ENCODE measurements at places on chromosomes 5 and 9.

- no peak for DNase-seq
Observed at GRCh38 chr5:33828626-33829308, 63.0 kb downstream of the ADAMTS12 start.

DNA sequence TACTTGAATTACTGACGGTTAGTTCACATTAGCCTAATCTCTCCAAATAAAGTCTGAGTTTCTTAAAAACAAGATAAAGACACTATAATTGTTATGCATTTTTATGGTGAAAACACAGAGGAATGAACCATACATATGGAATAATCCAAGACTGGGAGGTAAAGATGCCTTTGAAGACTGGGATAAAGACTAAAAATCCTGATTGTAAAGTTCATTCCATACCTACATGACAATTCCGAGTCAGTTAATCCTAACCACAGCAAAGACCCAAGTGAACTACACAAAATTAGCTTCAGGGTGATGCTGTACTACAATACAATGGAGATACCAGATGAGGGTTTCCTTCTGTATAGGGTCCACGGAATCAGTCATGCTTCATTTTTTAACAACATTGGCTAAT, 6.3 kb downstream of the AP3B1 start:
- DNase-seq = no peak

DNA sequence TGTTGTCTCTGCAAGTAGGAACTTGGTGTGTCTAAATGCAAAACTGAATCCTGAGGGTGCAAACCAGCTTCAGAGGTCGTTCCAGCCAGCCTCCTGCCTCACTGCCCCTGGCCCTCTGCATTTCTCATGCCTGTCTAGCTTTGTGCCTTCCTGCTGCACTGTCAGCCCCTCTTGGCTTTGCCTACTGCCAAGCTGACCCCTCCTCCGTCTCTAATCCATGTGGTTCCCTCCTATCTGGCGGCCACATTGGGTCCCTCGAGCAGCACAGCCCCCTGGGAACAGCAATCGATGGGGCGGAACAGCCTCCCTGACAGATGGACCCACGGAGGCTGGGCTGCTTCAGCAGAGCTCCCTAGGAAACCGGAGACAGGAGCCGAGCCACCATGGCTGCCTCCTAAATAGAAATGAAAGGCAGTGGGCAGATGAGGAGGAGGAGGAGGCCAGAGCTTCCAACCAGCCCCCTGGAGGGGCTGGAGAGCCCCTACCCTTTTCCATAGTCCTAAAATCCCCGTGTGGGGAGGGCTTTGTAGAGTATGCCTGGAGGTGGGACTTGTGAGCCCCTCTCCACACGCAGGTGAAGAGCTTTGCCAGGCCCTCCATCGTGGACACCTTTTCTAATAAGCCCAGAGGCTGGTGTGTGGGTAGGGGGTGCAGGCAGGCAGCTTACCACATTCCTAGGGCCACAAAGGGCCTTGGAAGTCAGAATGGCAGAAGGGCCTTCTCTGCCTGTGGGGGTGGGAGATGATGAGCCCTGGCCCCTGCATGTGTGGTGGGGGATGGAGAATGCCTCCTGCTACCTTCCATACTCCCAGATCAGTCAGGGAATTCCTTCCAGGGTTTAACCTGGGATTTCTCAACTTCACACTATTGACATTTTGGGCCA, 9.2 kb upstream of the CXXC5 start:
- DNase-seq = no peak

GRCh38 chr9:70145981-70146380, 102.3 kb downstream of the MAMDC2 start:
- no peak for DNase-seq

- no peak for DNase-seq
Observed at GRCh38 chr5:125713109-125713805, 710.0 kb upstream of the GRAMD2B start.

DNA sequence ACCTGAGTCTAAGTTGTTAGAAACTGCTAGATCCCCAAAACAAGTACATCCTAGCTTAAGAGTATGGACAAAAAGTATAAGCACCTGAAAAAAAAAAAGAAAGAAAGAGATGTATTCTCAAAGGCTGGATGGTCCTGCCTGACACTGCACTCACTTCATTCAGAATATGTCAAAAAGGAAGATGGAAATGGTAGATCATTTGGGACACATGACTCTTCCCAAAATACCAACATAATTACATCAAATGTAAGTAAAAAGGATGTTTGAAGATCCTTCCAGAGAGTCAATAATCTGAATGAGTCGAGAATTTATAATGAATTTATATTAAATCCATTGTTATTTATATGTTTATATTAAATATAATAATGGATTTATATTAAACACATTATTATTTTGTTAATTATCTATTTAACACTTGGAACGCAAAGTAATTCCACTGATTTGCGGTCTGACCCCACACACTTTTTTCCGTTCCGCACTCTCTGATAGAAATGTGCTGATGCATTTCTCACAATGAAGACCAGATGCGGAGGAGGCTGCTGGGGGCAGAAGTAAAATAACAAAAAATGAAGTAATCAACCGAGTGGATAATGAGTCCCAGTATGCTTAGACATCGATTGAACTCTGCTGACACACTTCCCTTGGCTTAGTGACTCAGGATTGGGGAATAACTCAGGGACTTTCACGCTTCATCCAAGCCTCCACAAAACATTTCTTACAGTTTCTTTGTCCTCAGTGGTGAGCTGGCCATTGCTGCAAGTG, 201.2 kb downstream of the ADAMTS12 start:
- DNase-seq = no peak

DNA sequence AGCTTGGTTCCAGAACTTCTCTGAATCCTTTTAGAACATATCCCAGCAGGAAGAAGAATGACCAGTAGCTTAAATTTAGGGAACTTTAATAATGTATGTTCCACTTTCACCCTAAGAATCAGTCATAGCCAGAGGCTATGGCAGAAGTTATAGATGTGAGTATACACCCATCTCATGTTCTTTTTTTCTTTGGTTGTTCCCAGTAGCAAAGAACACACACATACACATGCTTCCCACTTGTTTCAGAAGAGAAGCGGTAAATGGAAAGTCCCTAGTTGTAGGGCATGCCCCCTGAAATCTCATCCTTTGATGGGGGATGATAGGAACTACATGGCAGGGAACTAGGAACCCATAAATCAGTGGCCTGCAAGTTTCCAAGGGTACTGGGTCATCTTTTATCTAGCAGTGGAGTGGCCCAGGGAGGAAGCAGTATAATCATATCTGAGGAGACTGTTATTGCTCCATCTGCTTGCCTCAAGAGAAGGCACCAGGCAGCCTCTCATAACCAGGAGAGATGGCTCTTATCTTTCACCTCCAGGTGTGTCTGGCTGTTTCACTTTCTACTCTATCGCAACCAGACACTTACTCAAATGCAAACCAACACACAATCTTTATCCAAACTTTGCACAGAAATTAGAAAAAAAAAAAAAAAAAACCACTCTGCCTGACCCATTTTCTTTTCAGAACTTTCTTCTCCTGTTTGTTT, 109.5 kb downstream of the SNCAIP start:
- DNase-seq = no peak

- no peak for DNase-seq
Observed at GRCh38 chr5:1441166-1441865, 3.9 kb downstream of the SLC6A3 start.

DNA sequence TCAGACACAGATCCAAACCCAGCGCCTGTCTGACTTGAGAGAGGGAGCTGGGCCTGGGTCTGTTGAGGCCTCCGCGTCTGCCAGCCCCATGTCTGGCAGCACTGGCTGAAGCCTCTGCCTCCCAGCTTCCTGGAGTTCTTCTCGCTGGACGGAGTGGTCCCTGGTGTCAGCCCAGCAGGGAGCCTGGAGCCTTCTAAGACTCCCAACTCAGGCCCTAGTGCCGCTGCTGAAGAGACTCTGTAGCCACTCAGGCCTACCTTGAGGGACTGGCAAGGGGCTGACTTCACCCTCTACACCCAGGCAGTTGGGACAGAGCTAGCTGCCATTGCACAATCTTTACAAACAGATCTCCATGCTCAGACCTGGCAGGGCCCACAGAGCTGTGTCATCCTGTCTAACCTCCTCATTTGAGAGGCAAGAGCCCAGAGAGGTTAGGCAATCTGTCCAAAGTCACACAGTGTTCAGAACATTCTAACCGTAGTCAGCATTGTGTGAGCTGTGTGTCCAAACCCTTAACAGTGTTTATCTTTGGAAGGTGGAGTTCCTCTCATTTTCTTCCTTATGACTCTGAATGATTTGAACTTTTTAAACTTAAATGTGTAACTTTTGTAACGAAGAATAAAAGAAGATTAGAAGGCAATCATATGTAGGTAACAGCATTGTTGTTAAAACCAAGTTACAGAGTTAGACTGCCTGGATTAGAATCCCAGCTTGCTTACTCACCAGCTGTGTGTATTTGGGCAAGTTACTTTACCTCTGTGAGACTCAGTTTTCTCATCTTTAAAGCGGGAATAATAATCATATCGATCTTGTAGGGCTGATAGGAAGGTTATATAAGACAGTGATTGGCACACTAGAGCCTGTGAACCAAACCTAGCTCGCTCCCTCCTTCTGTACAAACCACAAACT, 4.6 kb upstream of the DUSP1 start:
- no peak for DNase-seq

- no peak for DNase-seq
Observed at GRCh38 chr5:146883511-146883910, 5.0 kb upstream of the PPP2R2B start.

DNA sequence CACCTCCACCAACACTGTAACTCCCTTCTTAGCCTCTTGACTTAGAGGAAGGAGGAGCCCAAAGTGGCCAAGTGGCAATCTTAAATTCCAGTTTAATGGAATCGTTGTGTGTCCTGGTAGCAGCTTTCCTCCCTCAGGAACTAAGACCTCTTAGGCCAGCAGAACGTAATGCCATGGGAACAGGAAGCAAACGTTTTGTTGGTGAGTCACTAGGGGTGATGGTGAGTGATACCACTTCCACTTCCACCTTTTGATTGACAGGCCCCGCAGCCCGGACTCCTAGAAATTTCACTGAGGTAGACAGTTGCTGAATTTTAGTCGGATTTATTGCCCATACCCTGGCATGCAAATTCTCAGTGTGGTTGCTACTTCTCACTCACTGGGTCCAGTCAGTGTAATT, 94.2 kb upstream of the FBN2 start:
- DNase-seq = no peak

GRCh38 chr9:84339503-84339902, 1.1 kb downstream of the SLC28A3 start:
- no peak for DNase-seq

DNA sequence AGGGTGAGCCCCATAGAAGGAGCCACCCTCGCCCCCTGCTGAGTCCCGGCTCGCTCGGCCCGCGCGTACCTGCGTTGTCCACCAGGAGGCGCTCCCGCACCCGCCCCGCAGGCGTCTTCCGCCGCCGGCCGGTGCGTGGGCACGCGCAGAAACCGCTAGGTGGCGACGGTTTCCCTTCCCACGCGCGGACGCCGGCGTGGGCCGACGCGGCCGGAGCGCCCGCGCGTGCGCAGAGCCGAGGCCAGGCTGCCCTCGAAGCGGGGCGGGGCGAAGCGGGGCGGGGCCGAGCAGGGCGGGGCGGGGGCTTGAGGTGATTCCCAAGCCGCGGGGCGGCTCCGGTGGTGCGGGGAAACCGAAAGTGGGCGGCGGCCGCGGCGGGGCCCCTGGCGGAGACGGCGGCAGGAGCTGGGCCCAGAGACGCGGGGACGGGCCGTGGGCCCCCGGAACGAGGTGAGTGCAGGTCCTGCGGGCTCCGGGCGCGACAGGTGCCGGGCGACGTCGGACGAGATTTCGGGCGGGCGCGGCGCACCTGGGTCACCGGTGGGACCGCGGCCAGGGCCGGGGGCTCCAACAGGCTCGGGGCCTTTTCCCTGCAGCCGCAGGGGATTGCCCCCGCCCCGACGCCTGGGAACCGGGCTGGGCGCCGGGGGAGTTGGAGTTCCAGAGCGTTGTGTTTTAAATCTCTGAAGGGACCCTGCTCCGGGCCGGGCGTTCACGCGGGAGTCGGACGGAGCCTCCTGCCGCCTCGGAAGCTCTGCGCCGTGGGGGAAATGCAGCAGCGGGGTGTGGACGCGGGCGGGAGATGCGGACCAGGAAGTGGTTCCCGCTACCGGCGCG, at the start of gene TDRD7:
TSS of gene TDRD7 (plus strand) at position 308 of the 837 bp plus-strand sequence. CDS start 16,370 bp downstream, outside the sequence.
- peak; percentile 72 for DNase-seq

DNA sequence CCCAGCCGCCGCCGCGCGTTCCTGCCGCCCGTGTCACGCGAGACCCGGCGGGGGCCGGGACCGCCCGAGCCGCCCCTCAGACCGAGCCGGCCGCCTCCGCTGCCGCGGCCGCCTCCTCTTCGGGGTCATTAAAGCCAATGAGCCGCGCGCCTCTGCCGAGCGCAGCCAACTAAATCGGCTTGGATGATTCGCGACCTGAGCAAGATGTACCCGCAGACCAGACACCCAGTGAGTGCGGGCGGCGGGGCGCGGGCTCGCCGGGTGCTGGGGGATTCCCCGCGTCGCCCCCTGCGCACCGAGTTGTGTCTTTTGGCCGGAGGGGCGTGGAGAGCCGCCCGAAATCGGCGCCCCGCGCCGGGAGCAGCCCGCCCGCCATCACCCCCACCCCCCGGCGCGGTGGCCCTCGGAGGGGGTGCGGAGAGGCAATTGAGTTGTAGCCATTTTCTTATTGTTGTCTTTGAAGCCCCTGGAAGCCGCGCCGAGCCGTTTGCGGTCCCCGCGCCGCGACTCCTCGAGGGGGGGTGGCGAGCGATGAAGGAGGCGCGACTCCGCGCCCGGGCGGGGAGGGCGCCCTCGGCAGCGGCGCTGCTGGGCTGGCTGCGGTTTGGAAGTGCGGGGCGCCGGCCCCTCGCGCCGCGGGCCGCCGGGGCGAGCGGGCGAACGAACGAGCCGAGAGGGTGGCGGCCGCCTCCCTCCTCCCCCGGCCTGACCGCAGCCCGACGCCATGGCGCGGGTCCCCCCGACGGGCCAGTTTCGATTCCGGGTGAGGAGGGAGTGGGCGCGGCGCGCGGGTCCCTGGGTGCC, 1.0 kb downstream of the TLE4 start:
- DNase-seq = peak; percentile 47

DNA sequence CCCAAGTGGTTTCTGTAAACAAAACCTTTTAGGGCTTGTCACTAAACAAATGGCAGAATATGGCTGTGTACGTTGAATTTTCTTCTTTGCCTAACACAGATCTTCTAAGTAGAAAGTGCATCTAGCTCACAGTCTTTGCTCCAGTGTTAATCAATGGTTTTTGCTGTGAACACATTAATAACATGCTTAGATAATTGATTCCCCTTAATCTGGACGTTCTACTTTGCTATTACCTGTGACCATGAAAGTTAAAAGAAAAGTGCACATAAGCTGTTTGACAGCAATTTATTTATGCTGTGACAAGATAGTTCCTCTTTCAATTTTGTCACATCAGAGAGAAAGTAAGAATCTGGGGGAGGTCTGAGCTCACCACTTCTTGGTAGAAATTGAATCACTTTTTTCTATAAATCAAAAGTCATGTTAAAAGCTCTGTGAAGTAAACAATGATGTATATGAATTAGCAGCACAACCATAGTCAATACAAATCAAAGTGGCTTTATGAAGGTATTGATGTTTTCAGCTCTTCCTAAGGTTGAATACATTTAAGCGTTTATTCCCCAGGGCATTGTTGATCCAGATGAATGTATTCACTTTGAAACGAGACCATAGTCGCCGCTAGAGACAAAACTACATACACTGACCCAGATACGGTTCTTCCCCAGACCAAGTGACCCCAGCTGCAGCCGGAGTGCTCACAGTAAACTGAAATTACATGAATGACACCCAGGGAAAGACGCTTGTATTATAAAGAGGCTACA, 174.6 kb upstream of the ZNF608 start:
- DNase-seq = no peak

Measured in WTC11 (cell line).